ENCODE measurements at places on chromosomes 11 and 22.
A peak's percentile ranks its signal among the peaks of the same experiment; 100 is the strongest.

DNA sequence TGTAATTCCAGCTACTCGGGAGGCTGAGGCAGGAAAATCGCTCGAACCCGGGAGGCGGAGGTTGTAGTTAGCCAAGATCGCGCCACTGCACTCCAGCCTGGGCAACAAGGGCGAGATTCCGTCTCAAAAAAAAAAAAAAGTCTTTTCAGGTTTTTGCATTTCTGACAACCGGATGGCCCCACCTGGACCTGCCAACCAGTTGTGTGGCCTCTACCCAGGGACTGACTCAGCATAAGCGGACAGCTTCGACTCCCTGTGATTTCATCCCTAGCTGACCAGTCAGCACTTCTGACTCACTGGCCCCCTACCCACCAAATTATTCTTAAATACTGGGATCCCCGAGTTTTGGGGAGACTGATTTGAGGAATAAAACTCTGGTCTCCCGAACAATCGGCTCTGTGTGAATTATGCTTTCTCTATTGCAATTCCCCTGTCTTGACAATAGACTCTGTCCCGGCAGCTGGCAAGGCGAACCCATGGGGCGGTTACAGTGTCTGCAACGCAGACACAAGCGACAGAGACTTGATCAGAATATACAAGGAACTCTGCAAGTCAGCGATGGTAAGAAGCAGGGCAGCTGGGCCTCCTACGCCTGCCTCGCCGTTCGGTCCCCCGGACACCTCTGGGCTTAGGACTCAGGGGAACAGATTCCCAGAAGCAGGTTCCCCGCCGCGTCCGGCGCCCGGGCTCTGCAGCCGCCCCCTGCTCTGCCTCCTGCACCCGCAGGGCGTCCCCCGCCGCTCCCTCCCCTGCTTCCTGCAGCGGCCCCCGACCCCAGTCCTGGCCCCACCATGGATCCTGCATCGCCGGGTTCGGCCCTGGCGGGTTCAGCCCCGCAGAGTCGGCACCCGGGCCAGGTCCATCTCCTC is 741 bp upstream of the TALDO1 start:
- peak; percentile 15 for DNase-seq

DNA sequence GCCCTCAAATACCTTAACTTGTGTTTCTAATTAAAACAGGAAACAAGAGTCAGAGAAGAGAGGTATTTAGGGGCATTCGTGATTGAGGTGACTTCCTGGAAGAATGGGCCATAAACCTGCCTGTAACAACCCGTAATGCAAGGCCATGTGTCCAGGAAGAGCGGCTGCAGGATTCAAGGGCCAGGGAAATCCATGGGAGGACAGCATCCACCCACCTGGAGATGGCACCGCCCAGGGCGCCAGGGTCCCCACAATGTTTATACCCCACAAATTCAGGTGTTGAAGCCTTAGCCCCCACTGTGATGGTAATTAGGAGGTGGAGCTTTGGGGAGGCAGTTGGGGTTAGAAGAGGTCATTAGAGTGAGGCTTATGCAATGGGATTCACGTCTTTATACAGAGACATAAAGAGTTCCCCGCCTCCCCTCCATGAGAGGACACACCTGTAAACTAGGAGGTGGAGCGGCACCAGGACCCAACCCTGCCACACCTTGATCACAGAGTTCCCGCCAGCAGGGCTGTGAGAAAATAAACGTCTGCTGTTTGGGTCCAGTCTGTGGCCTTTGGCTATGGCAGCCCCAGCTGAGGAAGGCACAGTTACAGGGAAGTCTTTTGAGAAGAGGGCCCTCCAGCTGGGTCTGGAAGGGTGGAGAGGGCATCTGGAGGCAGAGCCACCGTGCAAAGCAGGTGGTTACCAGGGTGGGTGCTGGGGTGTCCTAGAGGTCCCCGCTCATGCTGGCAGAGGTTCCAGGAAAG is 1394.3 kb downstream of the TBC1D22A start:
- no peak for DNase-seq

GRCh38 chr22:49023161-49023878 is 804.4 kb downstream of the BRD1 start:
- DNase-seq = no peak

DNA sequence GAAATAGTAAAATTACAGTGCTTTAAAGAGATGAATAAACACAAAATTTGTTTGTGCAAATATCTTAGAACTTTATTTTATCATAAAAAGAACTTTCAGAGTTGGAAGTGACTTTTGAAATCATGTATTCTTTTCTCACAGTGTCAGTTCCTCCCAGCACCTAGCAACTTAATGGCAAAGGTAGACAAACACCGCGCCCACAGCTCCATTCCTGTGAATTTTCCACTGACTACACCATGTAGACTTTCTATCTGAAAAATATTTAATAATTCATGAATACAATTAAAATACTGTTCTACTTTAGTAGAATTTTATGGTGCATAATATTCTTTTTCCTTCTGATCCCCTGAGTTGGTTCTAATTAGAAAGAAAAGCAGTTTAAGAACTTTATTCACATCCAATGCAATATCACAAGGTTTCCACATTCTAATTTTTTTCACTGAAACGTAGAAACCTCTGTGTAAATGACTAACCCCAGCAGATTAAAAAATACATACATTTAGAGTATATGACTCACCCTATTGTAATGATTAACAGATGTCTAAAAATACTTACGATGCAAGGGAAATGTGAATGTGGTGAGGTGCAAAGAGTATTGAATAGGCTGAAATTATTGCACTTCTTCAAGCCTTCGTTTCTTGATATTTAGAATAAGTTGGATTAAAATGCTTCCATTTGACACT is 218.2 kb upstream of the CCDC179 start:
- DNase-seq = no peak

DNA sequence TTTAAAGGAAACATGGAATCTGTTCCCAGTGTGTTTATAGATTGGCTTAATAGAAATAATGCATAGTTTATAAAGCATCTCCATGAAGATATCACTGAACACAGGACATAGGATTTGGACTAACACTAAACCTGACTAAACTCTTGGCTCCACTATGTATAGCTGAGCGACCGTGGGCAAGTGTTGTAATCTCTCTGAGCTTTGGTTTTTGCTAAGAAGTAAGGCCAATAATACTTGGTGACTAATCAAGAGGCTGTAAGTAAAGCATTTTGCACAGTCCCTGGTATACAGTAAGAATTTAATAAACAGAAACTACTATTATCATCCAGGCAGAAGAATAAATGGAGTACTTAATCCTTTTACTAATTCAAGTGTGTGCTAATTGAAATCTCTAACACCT is 125.5 kb upstream of the MTMR2 start:
- no peak for DNase-seq

DNA sequence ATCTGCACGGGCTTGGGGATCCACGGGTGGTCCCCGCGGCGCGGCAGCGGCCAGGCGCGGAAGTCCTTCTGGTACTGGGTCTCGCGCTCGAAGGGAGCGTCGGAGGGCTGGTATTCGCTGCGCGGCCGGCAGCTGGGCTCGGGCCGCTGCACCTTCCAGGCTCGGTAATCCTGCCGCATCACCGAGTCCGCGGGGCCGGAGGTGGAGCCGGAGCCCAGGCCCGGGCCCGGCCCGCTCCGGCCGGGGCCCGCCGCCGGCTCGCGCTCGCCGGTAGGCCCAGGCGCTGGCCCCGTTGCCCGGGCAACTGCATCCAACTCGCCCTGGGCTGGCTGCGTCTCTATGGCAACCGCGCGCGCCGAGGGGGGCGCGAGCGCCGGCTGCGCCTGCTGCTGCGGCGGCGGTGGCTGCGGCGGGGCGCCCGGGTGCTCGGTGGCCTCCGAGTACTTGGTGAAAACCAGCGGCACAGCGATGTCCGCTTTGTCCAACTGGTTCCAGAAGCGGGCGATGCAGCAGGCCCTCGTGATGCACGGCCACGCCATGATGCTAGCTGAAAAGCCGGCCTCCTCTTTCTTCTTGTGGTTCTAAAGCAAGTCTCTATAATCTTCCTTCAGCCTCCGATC is 897 bp downstream of the MAP6 start:
- peak; percentile 86 for DNase-seq

DNA sequence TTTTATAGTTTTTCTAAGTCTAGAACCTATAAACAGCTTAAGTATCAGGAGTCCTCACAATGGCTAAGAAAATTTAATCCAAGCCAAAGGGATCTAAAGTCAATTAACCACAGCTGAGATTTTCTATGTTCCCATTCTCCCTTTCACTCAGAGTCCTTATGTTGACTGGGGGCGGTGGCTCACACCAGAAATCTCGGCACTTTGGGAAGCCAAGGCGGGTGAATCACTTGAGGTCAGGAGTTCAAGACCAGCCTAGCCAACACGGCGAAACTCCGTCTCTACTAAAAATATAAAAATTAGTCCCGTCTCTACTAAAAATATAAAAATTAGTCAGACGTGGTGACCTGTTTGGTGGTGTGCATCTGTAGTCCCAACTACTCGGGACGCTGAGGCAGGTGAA is 6.9 kb downstream of the RDX start:
- DNase-seq = no peak

GRCh38 chr22:33302549-33302948 is 244.4 kb upstream of the SYN3 start:
- no peak for DNase-seq

GRCh38 chr22:30634471-30635233 is 929 bp upstream of the SLC35E4 start:
- DNase-seq = peak; percentile 70

DNA sequence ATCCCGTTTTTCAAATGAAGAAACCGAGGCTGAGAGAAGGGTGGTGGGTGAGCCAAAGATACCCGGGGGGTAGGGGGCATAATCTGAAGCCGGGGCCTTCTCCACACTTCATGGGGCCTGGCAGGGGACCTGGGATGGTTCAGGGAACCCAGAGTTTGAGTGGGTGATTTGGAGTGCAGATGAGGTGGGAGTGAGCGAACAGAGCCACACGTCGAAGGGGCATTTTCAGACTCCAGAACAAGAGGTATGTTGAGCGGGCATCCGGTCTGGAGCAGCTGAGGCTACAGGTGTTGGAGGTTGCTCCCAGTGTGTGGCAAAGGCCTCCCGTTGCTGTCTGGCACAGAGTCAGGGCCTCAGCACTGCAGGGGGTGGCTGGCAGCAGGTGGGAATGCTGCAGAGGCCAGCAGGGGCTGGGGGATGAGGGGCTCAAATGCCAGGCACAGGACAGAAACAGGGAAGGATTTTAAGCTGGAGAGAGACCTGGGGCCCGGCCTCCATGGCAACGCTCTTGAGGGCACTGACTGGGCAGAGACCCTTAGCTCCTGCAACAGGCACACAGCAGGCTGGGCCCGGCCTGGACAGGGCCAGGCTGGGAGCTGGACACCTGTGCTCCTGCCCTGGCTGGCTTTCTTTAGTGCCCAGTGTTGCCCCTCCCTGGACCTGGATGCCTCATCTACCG is 46.2 kb downstream of the WNT11 start:
- DNase-seq = no peak

DNA sequence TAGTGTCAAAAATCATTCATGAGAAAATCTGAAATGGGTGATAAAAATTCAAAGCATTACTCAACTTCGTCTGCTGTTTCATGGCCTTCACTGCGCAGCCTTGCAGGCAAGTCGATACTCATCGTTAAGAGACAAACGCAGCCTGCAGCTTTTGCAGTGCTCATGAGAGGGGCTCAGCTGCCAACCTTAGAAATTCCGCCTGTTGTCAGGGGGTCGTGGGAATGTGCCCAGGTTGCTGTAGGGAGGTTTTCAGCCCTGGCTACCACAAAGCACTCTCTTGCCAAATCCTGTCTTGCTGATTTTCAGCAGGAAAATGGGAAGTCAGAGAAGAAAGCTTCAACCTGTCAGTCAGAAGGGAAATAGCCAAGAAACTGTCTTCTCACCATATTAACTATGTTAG is 25.4 kb upstream of the GRAMD1B start:
- no peak for DNase-seq

DNA sequence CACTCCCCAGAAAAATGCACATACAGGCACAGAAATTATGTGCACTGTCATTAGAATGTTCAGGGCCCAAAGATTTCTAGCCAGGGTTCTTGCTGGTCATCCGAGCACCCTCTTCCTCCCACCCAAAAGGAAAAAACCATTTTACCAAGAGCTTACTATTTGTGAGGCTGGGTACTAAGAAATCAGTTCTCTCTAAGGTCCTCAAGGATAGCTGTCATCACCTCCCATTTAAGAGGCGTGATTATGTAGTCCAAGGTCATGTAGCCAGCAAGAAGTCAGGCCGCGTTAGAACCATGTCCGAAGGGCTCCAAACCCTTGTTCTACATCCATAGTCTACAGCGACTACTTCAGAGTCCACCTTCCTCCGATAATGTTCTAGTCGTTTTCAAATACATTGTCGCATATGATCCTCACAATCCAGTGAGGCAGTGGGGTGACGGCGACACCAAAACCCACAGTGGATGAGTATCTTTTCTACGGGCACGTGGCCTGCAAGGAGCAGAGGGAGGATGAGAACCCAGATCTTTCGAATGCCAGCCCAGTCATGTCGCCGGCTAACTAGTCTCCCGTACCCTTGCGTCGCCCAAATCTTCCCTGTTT is 634 bp downstream of the TIMM8B start:
- DNase-seq = no peak

GRCh38 chr11:12587333-12587991 is 86.8 kb upstream of the TEAD1 start:
- no peak for DNase-seq

GRCh38 chr11:17753641-17754040 is 19.1 kb downstream of the KCNC1 start:
- no peak for DNase-seq

GRCh38 chr11:111819829-111820237 is 51.5 kb downstream of the ALG9 start:
- no peak for DNase-seq

DNA sequence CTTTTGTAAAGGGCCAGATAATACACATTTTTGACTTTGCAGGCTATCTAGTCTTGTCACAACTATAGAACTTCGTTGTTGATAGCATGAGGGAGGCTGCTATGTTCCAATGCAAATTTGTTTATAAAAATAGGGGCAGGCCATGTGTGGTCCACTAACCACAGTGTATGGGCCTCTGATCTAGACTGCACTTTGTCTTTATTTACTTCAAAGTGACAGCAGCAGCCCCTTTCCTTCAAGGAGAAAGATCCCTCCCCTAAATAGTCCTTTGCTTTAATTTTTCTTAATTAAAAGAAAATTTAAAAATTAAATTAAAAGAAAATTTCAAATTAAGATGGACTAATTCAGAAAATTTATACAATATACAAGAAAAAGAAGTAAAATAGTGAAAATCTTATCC is 49.5 kb upstream of the OR9Q1 start:
- no peak for DNase-seq

DNA sequence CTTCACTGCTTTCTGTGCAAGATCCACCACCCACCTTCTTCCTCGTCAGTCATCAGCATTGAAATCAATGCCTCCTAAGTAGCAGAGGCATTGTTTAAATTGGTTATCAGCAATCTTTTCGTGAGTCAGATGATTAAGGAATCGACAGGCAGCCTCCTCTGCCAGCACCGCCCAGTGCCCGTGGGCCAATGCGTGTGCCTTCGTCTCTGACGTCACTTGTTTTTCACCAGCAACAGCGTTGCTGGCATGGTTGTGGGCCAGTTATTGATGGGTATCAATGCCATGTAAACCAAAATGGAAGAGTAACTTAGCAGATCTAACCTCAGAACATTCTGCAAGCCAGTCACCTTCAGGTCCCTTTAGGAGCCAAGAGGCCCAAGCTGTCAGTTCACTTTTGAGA is 69.6 kb downstream of the BARX2 start:
- DNase-seq = no peak

Data from NCI-H1105 (cell line).